HT1080 (cell line): ENCODE measurements at places on chromosomes 11 and 22.

DNA sequence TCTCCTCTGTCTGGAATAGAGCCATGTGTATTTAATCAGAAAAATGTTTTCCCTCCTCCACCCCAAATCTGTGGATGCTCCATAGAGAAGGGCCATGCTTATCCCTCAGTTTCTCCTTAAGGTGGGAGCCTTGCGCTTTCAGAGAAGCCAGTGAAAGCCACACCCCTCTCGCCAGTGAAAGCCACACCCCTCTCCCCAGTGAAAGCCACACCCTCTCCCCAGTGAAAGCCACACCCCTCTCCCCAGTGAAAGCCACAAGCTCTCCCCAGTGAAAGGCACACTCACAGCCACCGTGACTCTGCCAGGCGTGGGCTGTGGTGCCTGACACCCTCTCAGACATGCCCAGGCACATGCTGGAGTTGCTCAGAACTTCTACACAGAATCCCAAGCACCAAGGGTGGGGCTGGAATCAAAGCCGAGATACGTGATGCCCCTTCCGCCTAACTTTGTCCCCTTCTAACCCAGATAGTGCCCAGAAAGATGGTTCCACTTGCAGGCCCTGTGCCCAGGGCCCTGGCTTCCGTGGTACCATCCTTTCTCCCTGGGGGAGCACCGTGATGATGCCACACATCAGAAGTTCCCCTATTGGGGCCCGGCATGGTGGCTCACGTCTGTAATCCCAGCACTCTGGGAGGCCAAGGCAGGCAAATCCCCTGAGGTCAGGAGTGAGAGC lies 16.5 kb upstream of the PRR5 start:
- DNase-seq: peak; percentile 31

GRCh38 chr22:32801537-32802236 lies at the start of gene TIMP3:
Gene TIMP3, plus strand, starts transcription at chr22:32801705. Its CDS starts 297 bp downstream, at chr22:32802002.
- peak; percentile 64 for DNase-seq

- DNase-seq: no peak
Measured at GRCh38 chr11:92225125-92225567, 528 bp downstream of the FAT3 start.

DNA sequence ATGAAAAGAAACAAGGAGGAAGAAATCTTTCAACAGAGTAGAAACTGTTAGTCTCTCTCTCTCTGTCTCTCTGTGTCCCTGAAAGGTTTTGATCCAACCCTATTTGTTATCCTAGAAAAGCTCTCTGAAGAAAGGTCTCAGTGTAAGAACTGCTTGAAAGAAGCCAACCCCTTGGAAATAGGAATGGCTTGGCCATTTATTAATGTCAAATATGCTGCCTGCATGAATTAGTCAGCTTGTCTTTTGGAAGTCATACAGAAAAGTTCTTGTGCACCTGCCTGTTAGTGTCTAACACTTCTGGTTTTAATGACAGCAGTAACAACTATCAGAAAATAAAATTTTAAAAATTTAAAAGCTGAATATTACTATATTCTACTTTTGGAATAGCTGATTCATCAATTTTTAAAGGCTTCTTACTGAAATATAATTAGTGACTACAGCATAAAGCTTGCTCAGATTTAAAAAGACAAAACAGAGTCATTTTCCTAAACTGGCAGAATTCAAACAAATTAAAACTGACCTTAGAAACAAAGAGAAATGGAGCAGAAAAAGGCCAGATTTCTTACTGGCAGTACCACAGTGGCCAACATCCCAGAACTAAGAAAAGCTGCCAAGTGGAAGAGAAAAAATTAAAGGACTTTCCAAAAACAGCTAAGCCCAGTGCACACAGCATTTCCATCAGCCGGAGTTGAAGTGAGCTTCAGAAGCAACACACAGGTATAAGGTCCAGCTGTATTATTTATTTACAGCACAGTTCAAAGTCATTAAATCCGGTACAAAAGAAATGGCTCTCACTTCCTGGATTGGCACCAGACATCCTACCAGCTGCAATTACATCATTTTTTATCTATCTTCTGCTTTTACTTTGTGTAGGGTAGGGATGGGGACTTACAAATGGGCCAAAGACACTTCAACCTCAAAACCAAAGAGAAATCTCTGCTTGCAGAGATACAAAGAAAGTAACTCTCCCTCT lies 76.3 kb downstream of the PRCP start:
- no peak for DNase-seq

- DNase-seq: no peak
Measured at GRCh38 chr11:9697766-9698165, 33.9 kb downstream of the SWAP70 start.

DNA sequence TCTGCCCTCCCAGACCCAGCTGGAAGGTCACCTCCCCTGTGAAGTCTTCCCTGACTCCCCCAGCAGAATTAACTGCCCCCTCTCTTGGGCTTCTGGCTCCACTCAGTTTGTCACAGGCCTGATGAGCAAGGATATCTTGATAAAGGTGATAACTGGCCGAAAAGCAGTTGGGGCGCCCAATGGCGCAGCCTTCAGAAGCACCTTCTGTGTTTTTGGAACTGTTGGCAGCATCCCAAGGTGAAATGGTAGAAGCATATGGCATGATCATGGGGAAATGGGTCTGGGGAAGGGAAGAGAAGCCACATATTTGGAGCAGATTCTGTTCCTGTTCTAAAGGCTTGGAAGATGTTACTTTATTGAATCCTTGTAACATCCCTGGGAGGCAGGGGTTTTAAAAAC lies 2.8 kb upstream of the TAB1 start:
- no peak for DNase-seq

- peak; percentile 77 for DNase-seq
Measured at GRCh38 chr11:15101072-15101709, 13.5 kb upstream of the INSC start.

- DNase-seq: no peak
Measured at GRCh38 chr22:32776397-32776796, 25.1 kb upstream of the TIMP3 start.

GRCh38 chr11:9039198-9039597 lies 35.4 kb upstream of the NRIP3 start:
- peak; percentile 31 for DNase-seq

DNA sequence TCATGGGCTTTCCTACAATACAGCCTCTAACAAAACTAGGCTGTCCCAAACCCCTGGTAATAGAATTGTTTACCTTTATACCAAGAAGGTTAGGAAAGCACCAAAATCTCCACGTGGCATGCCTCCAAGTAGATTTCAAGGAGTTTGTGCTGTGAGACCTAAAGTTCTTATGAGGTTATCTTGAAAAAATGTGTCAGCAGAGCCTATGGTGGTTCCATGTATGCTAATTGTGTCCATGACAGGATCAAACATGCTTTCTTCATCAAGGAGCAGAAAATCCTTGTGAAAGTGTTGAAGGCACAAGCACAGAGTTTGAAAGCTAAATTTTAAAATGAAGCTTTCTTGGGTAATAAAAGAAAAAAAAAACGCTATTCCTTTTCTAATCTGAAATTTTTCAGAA lies 36.2 kb downstream of the CCDC73 start:
- DNase-seq: no peak

DNA sequence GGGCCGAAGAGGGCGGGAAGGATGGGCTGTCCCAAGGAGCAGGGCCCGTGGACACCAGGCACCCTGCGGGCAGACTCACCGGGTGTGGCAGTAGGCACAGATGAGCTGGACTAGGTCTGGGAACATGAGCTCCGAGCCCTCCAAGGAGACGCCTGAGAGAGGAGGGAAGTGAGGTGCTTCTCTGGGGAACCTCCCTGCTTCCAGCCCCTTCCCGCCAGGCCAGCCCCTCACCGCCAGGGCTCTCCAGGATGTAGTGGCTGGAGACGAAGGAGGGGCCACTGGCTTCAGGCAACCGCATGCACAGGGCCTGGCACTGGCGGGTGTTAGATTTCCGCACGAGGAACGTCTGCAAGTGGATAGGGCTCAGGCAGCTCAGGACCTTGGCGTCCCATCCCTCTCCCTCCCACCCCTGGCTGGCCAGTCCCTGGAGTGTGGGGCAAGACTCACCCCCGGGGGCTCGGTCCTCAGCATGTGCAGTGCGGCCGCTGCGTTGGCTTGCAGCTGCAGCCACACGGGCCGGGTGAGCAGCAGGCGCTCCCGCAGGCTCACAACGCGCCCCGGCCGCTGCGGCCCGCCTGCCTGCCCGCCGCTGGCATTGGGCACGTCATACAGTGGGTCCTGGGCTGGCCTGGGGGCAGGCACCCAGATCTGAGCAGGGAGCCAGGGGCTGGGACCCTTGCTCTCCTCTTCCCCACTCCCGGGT lies 552 bp downstream of the RIN1 start:
- DNase-seq: peak; percentile 74

DNA sequence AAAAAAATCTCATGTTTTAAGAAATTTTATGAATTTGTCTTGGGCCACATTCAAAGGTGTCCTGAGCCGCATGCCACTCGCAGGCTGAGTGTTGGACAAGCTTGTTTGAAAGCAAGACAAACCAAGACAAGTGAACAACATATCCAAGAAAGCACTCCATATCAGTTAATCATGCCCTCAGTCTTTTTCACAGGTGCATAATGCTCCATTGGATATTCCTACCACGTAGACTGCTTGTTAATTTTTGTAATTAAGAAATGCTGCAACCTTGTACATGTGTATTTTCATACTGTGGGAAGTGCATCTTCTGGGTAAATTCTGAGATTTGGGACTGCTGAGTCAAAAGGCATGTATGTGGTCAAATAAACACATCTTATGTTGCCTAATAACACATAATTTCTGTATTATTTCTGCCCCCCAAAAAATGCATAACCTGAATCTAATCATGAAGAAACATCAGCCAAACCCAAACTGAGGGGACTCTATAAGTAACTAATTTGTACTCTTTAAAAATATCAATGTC lies 8.2 kb downstream of the RRAS2 start:
- DNase-seq: no peak

- DNase-seq: peak; percentile 55
Measured at GRCh38 chr11:79415411-79415810, 25.4 kb downstream of the TENM4 start.

DNA sequence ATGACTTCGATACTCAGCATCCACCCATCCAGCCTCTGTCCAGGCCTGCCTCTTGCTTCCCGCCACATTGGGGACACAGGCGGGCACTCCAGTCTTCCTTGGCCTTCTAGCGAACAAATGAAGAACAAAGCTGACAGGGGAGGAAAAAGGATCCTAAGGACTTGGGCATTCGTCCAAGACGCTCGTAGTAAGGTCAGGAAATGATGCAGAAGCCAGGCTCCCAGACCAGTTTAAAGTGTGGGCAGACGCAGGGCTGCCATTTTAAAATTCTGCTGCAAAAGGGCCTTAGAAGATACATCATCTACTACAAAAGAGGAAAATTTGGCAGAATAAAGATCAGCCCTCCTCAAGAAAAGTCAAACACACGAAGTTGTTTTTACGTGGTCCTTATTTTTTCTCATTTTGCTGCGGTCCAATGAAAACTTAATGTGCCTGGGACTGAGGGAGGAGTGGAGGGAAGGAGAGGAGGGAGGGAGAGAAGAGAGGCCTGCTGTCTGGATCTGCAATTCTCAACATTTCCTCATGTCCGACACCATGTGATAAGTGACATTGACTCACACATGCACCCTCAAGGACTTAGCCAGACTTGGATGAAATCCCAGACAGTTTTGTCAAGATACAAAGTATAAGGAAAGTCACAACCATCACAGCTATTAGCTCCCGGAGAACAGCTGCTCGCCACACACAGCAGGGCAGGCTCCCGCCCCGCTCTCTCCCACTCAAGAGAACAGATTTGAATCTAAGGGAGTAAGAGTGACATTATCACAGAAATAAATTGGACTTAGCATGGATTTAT lies 5.7 kb downstream of the DNAL4 start:
- DNase-seq: peak; percentile 34

DNA sequence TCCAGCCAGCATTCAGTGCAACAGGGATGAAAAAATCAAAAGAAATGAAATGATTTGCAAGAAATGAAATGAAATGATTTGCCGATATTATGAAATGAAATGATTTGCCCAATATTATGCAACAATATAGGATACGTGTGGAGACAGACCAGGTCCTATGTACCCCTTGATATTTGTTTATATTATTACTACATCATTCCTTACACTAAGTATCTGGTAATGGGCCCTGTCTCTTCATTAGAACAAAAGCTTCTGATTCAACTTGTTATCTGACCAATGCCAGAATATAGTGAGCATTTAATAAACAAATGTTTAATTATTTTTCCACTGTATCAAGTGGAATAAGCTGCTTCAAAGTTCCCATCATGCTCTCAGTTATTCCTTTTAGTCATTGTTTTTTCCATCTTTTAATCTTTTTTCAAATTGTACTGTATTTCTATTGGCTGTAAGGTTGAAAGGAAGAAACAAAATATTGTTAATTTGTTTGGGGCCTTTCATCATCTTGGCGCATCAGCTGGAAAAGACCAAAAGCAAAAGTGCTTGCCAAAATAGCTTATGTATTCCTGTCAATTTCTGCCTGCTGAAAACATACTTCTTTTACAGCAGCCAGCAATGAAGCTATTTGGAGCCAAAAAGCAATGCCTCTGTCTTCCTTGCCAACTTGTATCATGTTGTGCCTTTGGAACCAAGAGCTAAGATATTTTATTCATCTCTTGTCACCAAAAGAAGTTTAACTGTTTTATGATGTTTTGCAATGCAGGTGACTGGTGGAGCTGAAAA lies 2314.9 kb downstream of the LRRC4C start:
- no peak for DNase-seq

- no peak for DNase-seq
Measured at GRCh38 chr11:16921019-16921418, 93.2 kb downstream of the PLEKHA7 start.

- DNase-seq: no peak
Measured at GRCh38 chr11:131677828-131678470, 307.5 kb downstream of the NTM start.

DNA sequence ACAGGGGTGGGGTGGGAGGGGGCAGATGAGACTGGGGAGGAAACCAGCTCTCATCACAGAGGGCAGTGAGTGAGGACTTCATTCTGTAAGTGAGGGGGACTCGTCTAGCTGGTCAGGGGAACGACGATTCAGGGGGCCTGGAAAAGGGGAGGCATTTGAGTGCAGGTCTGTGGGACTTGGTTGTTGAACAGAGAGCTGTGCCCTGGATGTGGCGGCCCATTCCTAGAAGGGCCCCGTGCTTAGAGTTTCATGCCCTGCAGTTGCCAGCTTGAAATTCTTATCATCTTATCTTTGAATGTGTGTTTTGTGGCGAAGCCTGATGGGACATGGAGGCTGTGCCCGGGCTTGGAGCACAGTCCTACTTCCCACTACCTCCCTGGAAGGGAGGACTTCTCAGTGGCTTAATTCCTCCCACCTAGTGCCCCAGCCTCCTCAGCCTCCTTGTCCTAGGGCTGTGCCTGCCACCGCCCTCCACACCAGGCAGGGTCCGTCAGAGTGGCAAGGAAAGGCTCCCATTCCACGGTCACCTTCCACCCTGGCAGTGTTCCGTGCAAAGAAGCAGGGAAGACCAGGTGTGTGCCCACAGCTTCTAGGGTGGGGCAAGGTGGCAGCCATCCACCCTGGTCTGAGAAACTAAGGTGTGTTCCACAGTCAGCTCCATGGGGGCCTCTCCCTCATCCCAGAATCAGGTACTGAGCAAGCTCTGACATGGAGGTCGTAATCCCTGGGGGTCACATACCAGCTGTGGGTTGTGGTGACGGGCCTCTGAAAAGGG lies 59.7 kb upstream of the LMO1 start:
- no peak for DNase-seq

GRCh38 chr11:35717520-35717919 lies 54.9 kb downstream of the TRIM44 start:
- no peak for DNase-seq
